ENCODE measurements at places on chromosomes 13 and 19.
A peak's percentile ranks its signal among the peaks of the same experiment; 100 is the strongest.

DNA sequence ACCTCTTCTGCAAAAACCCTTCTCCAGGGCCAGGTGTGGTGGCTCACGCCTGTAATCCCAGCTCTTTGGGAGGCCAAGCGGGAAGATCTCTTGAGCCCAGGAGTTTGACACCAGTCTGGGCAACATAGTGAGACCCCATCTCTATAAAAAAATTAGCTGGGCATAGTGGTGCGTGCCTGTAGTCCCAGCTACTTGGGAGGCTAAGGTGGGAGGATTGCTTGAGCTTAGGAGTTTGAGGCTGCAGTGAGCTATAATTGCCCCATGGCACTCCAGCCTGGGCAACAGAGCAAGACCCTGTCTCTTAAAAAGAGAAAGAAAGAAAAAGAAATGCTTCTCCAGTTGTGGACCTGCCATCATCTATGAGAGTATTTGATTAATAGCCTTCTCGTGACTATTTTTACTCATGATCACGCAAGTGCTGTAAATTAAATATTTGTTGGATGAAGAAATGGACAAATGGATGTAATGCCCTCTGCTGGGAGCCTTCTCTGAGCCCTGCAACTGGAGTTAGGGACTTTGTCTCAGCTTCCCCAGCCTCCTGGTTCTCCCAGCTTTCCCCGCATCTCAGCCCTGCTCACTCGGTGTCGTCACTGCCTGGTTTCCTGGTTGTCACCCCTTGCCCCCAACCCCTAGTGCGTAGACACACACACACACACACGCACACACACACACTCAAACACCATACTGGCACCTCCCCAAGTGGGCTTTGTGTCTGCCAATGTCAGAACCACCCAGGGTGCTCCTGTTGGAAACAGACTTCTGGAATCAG lies 12.2 kb downstream of the WIZ start:
- DNase-seq: no peak

DNA sequence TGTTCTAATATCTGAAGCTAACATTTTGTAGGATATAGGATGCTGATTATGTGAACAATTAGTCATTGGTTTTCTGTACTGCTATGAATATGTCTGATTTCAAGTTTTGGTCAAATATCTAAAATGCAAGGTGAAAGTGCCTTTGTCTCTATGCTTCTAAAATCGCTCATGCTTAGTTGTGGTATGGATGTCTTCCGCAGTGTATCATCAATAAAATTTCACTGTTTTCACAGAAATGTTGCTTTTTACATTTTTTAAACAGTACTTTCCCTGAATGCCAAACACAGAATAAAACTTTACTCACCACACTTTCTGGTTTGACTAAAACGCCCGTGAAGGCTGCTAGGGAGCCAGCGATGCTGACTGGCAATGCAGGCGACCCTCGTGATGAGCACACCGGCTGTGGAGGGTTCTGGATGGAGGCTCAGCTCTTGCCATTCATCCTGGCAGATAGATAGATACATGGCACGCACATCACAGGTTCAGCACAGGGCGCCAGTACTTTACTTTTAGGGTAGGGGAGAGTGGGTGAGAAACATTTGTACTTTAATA lies 40.1 kb downstream of the SLC7A9 start:
- DNase-seq: no peak

DNA sequence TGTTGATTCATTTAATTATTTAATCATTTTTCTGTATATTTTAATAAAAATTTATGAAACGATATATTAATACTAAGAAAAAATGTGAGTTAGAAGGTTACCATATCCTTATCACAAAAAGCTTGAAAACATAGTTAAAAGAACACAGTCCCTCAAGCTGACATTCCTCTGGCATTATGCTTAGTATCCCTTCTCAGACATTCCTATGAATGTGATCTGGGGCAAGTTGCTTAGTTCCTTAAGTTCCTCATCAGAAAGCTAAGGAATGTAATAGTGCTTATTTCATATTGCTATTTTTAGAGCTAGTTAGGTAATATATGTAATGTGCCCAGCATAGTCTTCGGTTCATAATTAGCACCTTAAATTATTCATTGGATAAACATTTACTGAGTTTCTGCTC lies 122.8 kb downstream of the MTUS2 start:
- no peak for DNase-seq

GRCh38 chr19:45553464-45553863 lies 31.1 kb downstream of the OPA3 start:
- DNase-seq: no peak

DNA sequence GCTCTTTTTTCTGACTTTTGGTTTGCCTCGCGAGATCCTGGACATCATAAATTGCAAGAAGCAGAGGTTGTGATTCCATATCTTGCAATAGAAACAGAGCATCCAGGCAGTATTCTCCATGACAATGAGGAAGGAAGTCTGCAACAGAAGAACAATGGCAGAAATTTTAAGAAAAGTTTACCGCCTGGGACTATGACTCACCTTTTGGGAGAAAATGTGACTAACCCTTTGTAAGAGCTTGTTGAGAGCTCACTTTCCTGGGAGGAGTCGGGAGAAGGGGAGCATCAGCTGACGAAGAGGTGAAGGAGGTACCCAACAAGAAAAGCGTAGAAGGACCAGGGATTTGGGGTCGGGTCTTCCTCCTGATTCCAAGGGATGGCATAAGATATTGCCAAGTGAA lies 34.3 kb upstream of the TNFSF11 start:
- peak; percentile 51 for DNase-seq

DNA sequence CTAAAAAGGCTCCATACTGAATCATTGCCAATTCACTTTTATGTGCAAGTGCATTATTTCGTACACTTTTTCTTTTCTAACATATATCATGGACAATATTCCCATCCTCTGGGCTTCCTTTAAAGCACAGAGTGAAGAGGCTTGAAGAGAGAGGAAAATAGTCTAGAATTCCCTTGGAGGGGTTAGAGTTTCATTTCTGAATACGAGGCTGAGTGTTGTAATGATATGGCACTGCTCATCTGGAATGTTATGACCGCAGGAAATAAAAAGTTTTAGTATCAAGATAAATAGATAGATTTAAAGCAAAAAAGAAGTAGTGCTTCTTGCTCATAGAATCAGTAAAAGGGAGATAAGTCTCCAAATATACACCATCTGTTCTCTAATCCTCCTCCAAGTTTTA lies 412.3 kb upstream of the SLITRK1 start:
- DNase-seq: no peak

GRCh38 chr19:6744381-6745301 lies 5.2 kb downstream of the TRIP10 start:
- no peak for DNase-seq

DNA sequence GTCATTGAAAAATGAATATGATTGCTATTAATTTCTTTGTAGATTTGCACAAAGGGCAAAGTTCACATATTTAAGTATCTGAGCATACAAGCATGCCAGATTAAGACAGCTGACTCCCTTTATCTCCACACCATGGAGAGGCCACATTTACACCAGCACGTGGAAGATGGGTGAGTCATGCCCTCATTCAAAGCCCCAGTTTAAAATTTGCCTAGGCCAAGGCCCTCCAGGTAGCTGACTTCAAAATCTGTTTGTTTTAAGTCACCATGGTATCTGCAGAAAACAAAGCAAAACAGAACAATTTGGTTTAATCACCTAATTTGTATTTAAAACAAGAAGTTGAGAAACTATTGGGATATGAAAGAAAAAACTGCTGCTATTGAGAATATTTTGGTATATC lies 109.2 kb downstream of the ESD start:
- DNase-seq: peak; percentile 11

- no peak for DNase-seq
These were observed 15.1 kb downstream of the PRAM1 start for GRCh38 chr19:8487137-8487851.

DNA sequence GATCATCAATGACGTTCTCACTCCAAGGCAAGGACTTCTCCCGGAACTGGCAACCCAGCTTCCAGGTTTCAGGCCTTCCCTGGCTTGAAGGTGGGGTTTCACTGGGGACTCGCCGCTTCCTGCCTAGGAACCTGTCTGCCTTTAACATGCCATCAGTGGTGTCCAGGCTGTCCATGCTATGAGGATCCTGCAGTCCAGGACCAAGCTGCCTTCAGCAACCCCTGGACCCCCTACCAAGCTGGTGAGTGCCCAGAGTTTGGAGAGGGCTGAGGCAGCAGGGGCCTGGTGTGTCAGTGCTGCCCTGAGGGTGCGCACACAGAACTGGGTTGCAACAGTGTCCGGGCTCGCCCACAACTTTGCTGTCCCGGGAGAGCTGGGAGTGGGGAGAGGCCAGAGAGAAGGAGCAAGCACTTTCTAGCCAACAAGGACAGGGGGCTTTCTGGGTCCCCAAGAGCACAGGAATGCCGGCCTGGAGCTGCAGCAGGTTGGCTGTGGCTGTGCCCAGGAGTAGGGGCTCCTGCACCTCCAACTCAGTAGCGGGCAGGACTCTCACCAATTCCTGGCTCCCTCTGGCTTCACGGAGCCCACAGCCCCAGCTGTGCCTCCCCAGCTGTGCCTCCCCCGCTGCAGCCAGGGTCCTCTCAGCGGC lies 1563.2 kb upstream of the MIR17HG start:
- DNase-seq: no peak

GRCh38 chr13:27170516-27171243 lies 931 bp downstream of the USP12 start:
- DNase-seq: peak; percentile 53

DNA sequence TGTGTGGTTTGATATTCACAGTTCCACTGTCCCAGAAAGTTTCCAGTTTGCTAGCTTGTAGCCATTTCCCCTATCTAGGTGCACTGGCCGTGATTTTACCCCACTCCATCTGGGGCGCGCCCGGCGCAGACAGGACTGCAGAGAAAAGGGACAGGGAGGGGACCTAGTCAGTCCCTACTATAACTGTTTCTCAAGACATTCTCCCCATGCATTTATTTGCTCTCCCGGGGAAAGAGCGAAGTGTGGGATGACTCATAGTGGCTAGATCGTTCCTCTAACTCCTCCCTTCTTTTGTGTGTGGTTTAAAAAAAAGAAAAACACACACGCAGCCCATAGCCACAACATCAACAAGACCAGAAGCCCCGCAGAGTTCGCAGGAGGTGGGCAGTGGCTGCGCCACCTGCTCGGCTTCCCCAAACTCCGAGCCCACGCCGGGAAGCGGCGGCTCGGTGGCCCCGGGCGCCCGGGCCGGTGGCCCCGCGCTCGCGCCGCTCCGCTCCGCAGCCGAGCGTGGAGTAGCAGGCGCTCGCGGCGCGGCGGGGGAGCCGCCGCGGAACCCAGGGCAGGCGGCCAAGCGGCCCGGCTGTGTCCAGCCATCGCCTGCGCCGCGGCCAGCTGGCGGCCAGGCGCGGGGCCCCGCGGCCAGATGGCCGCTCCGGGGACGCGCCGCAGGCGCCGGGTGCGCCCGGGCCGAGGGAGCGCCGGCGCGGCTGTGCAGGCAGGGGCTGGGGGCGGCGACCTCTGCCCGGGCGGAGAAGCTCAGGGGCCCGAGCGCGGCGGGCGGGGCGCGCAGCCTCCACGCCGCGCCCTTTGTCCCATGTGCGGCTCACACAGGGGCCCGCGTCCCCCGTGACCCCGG lies 653 bp downstream of the TMTC4 start:
- DNase-seq: peak; percentile 84

GRCh38 chr19:54256250-54257115 lies 590 bp downstream of the LILRB5 start:
- DNase-seq: no peak

DNA sequence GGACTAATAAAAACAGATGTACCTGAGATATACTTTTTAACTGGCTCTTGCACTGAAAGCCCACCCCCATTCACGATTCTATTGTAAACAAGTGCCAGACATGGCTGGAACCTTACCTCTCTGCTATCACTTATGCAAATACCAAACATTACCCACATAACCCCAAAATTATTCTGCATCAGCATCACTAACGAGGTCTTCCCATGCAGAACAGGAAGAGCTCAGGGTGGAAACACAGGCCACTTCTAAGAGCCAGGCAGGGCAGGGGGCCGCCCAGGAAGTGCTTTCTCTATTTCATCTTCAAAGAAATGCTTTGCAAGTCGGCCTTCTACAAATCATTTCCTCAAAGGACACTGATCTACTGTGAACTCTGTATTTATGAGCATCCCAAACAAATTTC lies 7.3 kb downstream of the IRS2 start:
- no peak for DNase-seq

GRCh38 chr13:99265821-99266426 lies 7.7 kb upstream of the GPR18 start:
- peak; percentile 22 for DNase-seq

GRCh38 chr13:31110617-31111016 lies 51.1 kb downstream of the HSPH1 start:
- no peak for DNase-seq

DNA sequence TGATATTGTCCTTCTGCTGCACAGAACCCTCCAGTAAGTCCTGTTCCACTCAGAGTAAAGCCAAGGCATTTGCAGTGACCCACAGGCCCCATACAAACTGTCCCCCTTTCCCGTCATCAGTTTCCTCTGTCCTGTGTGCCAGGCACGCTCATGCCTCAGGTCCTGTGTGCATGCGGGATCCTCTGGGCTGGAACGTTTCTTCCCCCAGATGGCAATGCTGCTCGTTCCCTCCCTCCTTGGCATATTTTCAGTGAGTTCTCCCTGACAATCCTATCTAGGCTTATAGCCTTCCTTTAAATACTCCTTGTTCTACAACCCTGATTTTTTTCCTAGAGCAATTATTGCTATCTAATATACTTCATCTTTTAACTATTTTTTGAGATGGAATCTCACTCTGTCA lies 5.7 kb downstream of the OPA3 start:
- DNase-seq: no peak

DNA sequence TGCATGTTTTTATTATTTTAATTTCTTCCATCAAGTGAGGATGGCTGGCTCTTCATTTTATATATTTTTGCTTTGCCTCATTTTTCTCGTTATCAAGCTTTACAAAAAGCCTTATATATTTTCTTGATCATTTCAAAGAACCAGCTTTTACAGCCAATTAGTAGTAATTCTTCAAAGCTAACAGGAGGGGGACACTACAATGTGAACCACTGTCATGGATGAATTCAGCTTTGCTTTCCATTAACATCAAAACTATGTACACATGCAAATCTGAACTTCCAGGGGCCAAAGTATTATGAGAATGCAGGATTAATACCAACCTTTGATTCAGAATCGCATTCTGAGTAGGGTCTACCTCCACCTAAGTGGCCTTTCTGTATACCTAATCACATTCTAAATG lies 11.1 kb downstream of the UQCRFS1 start:
- peak; percentile 25 for DNase-seq

DNA sequence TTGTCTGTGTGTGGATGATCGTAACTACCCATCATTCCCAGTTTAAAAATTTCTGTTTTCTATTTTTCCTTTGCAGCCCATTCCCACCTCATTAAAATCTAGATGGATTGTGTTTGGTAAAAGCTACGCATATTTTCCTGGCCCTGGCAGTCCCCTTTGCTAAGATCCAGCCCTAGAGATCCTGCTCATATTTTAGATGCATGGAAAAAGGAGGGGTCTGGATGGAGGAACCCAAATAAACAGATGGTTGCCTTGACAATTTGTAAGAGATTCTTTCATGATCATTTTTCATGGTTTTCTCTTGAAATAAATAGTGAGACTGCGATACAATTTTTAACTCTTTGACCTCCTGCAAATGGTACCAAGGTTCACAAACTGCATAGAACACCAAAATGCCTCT lies 174.4 kb downstream of the SLC7A1 start:
- DNase-seq: no peak

GRCh38 chr13:108083056-108083455 lies 132.3 kb downstream of the LIG4 start:
- no peak for DNase-seq

- DNase-seq: no peak
These were observed 8.6 kb downstream of the CRB3 start for GRCh38 chr19:6472713-6473112.

Measured in RKO (cell line).